ENCODE measurements at places on chromosomes 6 and 20.

GRCh38 chr6:170140129-170140528 is 150.7 kb downstream of the DLL1 start:
- DNase-seq, result no peak

DNA sequence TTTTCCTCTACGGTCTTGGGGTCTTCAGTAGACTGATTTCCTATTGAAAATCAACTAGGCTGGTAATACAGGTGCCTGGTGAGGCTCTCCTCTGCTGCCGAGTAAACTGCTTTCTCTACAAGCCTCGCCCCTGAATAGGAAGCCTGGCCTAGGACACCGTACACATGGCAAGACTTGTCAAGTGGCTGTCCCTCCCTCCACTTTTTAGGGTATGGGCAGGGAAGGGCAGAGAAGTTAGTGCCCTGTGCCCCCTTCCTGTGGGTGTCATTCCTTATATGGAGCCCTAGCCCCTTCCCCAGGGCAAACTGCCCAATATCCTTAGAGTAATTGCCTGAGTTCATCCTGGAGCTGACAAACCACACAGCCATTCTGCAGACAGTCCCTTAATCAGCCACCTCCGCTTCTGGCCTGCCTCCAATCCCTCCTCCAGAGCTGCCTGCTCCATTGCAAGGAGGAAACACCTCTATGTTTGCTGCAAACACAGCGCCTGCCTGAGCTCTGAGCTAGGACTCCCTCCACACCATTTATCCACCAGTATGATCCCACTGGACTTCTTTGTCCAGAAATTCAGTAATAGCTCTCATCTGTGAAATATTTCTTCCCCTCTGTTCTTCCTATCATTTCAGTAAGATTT is 93.1 kb downstream of the CHD6 start:
- DNase-seq, result no peak

- no peak for DNase-seq
Observed at GRCh38 chr6:94683409-94683808, 893.9 kb upstream of the MANEA start.

GRCh38 chr6:129598244-129599187 is 111.5 kb downstream of the ARHGAP18 start:
- no peak for DNase-seq

DNA sequence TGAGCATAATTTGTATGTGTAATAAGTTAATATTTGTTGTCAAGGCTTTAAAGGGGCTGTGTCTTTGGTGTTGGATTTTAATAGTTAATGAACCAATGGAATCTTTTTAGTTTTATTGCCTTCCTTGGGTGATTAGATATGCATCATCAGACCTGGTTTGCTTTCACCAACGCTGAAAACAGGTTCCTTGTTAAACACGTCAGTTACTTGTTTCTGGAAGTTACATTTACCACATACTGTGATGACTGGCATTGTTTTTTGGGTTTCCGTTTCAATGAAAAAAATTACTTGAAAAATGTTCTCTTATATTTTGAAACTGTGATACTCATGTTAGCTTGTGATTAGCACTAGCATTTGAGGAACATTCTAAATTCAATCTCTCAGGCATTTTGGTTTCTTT is 58.6 kb upstream of the RNF144B start:
- no peak for DNase-seq

DNA sequence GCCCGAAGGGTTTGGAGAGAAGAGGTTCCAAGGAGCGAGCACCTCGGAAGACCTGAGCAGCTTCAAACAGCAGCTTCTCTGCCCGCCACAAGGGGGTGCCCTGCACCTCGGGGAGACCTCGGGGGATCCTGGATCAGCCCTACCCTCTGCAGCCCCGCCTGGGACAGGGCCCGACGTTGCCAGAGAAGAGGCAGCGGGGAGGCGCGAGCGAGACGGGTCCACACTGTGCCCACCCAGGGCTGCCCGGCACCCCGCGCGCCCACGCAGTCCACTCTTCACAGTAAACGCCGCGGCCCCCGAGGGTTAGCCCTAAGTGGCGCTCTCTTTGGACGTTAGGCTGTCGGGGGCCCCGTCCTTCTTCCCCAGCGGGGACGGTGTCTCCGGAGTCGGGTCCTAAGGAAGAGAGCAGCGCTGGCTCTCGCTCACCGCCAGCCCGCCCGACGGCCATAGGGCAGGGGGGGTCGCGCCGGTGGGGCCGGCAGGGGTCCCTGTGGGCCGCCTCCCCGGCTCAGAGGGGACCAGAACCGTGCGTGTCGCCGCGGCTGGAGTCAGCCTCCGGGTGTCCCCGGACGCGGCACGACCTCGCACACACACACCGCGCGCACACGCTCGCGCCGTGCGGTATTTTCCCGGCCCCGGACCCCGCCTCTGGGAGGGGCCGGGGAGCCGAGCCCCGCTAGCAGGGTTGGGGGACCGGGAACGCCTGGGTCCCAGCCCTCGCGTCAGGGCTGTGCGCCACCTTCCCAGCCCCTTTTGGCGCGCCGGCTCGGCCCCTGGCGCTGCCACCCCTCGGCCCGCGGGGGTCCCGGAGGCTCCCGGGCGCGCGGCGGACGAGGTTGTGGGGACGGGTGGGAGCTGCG is 929 bp downstream of the CDH22 start:
- peak; percentile 82 for DNase-seq

- no peak for DNase-seq
Observed at GRCh38 chr6:39530201-39530759, 194.9 kb downstream of the KIF6 start.

DNA sequence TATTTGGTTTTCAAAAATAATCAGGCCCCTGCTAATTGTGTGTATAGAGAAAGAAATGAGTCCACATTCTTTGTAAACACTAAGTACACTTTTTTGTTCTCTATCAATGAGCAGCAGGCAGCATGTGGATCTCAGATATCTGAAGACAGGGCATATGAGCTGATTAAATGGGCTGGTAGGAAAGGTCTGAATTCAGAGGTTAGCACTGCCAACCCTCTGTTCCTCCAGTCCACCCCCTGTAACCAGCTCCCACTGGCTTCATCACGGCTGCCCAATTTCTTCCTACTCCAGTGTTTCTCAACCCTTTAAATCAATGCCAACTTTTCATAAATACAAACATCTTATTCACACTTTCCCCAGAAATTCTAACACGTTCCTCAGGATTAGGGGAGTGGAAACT is 128.5 kb downstream of the TPBG start:
- no peak for DNase-seq

DNA sequence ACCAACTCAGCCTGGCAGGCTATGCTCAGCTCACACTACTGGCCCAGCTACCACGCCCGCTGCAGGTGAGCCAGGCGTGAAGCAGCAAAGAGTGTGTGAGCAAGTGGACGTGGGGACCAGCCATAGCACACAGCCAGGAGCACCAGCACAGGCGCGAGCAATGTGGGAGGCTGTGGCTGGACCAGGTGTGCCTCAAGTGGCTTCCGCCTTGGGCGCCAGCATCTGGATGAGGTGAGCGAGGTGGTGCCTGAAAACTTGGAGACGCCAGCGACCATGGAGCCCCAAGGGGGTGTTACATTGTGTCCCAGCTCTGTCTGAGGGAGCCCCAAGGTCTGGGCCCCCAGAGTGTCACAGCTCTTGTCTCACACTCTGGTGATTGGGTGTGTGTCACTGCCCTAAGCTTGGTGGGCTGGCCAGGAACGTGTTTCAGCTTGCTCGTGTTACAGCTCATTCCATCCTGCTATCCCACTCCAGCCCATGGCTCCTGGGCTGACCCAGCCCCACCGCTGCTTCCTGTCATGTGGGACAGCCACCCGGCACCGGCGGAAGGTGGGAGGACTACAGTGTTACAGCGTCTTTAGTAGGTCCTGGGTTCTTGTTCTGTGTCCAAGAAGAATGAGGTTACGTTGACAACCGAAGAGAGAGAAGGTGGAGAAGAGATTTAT is 508.0 kb upstream of the MMS22L start:
- DNase-seq, result no peak

GRCh38 chr6:47789553-47789952 is 7.7 kb downstream of the OPN5 start:
- DNase-seq, result no peak

GRCh38 chr6:162572240-162572639 is 155.3 kb downstream of the PRKN start:
- no peak for DNase-seq

DNA sequence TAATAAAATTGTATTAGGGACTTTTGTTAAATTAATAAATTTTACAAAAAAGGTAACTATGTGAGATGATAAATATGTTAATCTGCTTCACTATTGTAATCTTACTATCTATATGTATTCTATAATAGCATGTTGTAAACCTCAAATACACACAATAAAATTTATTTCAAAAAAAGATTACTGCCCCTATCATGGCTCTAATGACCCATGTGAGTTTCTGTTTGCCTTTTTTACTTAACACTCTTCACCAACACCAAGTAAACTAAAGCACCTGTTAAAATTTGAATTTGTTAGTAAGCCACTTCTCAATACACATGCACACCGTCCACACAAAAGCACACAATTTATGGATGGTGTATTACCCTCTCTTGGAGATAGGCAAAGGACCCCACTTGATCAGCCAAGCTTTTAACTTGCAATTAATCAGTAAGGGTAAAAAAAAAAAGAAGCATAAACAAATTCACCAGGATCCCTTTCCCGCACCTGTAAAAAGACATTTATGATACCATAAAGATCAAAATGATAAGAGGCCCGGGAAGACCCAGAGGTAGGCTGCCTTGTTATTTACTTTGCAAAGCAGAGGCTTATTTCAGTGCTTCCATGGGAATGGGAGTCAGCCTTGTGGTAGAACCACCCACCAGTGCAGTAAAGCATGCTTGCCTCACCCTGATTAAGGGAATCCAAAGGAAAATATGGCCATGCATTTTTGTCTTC is 28.6 kb upstream of the PKHD1 start:
- DNase-seq, result no peak

GRCh38 chr6:72631480-72631879 is 9.6 kb downstream of the KCNQ5 start:
- no peak for DNase-seq

GRCh38 chr6:72406517-72406916 is 215.3 kb upstream of the KCNQ5 start:
- DNase-seq, result no peak

DNA sequence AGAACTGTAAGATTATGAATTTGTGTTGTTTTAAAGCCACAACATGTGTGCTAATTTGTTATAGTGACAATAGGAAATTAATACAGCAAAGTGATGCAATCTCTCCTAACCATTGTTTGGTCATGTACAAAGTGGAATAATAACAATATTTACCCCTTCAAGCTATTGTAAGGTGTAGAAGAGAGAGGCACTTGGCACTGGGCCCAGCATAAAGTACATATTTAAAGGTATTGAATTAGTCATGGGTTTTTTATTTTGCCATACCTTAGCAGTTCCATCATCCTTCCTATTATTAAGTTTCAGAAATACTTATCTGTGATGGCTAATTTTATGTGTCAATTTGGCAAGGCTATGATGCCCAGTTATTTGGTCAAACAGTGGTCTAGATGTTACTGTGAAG is 322.4 kb upstream of the TSHZ2 start:
- DNase-seq, result no peak

GRCh38 chr20:57838670-57839151 is 128.9 kb upstream of the PMEPA1 start:
- DNase-seq, result no peak

DNA sequence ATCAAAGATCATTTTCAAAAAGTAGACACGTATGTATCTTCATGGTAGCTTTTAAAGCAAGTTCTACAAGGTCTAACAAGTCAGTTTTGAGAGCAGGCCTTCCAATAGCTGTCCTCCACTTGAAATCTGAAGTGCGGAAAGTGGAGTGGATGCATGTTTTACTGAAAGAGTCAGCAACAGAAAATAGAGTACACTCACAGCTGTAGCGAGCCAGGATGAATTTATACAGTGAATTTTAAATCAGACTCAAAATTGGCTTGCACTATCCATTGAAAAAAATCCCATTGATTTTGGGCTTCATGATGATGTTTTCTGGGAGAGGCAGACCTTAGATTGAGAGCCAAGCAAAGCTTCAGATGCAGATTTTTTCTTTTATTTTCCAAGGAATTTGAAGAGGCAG is 80.6 kb downstream of the GJA10 start:
- no peak for DNase-seq

DNA sequence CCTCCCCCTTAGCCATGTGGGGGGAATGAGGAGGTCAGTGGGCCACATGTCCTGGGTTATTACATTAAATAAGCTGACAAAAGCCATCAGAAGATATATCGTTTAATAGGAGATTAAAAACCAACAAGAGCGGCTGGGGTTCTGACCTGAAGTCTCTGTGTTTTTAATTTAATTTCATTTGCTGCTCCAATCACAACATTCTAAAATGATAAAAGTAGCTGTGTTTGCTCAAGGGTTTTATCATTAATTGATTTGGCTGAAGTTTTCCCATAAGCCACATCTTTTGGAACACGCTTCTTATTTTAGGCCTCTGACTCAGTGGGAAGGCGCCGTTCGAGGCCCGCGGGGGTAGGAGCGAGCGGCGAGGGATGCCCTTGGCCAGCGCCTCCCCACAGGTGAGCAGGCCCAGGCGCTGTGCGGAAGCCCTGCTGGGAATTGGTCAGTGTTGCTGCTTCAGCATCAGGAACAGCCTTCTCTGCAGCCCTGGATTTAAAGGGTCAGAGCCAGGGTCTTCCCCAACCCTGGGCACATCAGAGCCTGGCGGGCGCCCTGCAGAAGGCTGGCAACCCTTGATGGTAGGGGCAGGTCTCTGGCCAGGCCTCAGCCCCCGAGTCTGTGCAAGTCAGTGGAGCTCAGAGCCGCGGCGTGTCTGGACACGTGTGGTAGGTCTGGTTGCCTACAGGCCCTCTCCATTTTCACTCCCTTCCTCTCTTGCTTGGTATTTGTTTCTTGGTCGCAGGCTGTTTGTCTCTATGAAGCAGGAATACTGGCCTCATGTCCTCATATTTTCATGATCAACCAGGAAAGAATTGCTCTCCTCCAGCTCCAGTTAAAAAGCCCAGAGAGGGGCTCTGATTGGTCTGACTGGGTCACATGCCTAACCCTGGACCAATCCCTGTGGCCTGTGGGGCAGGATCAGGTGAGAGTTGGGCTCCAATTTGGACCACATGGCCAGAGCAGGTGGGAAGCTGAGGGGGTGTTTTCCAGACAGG is 30.9 kb upstream of the MLN start:
- no peak for DNase-seq

DNA sequence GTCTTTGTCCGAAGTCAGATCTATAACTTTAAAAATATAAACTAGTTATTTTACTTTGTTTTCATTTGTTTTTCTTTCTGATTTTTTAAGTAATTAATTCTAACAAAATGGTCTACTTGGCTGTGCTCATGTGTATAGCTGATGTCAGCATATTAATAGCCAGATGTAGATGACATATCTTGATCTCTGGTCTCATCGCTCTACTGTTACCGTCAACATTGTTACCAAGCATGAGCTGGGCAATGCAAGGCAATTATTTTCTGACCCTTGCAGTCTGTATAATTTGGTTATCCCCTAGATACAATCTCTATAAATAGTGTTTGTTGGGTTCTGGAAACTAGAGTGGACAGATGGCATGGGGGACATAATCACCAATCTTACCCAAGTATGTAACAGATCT is 151.6 kb upstream of the PTPRK start:
- DNase-seq, result no peak

GRCh38 chr6:152680151-152680550 is 17.5 kb upstream of the MYCT1 start:
- DNase-seq, result no peak

DNA sequence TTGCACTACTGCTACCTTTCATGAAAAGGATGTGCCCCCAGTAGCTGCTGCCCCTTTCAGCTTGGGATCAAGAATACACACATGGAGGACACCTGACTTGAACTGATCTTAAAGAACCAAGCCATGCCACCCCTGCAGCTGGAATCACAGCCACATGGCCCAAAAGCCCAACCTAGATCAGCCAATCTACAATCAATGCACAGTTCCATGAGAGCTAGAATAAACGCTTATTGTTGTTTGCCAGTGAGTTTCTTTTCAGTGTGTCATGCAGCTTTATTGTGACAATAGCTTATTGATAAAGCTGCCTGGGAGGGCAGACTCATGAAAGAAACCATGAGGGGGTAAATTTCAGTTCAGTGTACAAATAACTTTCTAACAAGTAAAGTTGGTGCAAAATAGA is 397.7 kb downstream of the PTPRT start:
- DNase-seq, result no peak

Measured in stimulated activated naive CD8-positive, alpha-beta T cell treated with anti-CD3 and anti-CD28 coated beads, Interleukin-15, Interleukin-2, amounts not matched to agents 100 U/mL and 50 U/mL, for 24 hours (primary cell).